Brain (organoid and tissue), 16 donors: ENCODE measurements at places on chromosomes 4 and X. TPM values are rescaled to one million over a fixed set of nuclear protein-coding genes. Genes with fewer than 3 reads are reported as not detected.

DNA sequence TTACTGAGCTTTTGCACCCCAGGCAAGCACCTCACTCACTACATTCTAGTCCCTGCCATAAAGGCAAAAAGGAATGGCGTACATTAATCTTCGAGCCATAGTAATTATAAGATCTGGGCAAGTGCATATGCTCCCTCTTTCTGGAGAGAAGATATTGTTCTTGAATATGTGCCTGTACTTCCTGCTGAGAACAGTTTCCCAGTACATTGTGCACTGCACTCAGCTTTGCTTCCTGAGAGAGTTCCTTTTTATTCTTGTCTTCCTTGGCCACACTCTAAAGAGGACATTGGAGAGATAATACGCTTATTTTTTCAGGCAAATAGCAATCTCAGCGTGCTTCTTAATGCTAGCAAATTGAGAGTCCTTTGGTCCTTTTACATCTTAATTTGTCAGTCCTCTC is 909.0 kb upstream of the PCDH10 start:
- DNase-seq: no peak

GRCh38 chr4:29277381-29277780 is 1442.8 kb upstream of the PCDH7 start:
- DNase-seq: no peak

DNA sequence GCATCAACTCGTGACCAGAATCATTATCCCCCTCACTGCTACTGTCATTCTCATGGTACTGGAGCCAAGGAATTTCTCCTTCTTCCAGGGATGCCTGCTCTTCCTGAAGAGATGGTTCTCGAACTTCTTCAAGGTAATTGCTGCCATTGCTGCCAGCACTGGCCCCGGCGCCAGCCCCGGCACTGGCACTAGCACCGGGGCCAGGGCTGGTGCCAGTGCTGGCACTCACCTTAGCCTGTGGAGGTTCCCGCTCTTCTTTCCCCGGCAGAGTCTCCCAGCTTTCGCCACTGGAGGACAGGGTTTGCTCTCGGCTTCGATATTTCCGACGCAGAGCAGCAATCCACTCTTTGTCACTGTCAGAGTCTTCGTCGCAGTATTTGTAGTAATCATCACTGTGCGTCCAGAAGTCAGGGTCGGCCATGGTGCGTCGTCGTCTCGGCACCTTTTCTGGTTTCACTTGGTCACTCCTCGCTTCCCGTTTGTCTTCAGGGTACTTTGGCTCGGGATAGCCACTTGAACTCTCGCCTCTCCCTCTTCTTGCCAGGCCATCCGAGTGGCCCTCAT is 3.4 kb downstream of the PJA1 start:
- no peak for DNase-seq

DNA sequence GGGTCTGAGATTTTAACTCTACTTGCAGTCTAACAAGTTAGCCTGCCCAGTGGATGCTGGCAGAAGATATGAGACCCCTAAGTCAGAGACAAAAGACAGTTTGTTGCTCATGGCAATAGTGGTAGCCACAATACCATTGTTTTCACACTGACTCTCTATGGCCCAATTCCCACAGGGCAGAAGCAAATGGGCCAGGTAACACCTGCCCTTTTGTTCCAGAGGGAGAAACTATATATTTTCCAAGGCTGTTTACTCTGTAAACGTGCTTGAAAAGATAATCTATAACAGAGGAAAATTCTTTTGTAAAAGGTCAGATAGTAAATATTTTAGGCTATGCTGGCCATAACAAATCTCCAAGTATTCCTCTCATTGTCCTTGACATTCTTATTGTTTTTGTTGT is 57.2 kb upstream of the NPNT start:
- no peak for DNase-seq

The TIGD2 gene
- 3.1 TPM for polyA plus RNA-seq

DNA sequence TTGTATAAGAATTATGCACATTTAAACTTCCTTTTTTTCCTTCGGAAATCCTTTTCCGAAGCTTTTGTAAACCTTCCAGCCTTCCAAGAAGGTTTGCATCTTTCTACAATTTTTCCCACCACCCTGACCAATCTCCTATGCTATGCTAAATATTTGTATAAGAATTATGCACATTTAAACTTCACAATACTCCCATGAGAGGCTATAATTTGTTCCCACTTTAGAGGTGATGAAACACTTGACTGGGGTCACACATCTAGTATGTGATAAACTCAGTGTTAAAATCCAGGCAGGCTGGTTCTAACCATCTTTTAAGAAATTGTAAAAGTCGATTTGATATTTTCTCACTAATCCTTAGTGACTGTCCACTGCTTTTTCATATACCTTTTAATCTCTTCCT is 22.1 kb downstream of the NUDT6 start:
- DNase-seq: no peak

The DDIT4L gene
- 1.5 TPM for polyA plus RNA-seq

DNA sequence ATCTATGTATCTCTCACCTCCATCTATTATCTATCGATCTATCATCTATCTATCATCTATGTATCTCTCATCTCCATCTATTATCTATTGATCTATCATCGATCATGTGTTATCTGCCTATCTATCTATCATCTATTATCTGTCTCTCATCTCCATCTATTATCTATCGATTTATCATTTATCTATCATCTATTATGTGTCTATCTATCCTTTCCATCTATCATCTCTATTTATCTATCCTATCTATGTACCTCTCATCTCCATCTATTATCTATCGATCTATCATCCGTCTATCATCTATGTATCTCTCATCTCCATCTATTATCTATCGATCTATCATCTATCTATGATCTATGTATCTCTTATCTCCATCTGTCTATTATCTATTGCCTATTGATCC is 188.1 kb downstream of the ASMT start:
- DNase-seq: no peak

The CD38 gene
- 1.1 TPM for polyA plus RNA-seq

The ADGRG4 gene
- polyA plus RNA-seq: not detected

The GALNTL6 gene
- 0.12 TPM for polyA plus RNA-seq

GRCh38 chr4:13548059-13548983 is 4.0 kb upstream of the NKX3-2 start:
- DNase-seq: no peak

GRCh38 chr4:15488136-15488535 is 18.5 kb downstream of the CC2D2A start:
- DNase-seq: no peak

The MAGEB18 gene
- not detected for polyA plus RNA-seq

DNA sequence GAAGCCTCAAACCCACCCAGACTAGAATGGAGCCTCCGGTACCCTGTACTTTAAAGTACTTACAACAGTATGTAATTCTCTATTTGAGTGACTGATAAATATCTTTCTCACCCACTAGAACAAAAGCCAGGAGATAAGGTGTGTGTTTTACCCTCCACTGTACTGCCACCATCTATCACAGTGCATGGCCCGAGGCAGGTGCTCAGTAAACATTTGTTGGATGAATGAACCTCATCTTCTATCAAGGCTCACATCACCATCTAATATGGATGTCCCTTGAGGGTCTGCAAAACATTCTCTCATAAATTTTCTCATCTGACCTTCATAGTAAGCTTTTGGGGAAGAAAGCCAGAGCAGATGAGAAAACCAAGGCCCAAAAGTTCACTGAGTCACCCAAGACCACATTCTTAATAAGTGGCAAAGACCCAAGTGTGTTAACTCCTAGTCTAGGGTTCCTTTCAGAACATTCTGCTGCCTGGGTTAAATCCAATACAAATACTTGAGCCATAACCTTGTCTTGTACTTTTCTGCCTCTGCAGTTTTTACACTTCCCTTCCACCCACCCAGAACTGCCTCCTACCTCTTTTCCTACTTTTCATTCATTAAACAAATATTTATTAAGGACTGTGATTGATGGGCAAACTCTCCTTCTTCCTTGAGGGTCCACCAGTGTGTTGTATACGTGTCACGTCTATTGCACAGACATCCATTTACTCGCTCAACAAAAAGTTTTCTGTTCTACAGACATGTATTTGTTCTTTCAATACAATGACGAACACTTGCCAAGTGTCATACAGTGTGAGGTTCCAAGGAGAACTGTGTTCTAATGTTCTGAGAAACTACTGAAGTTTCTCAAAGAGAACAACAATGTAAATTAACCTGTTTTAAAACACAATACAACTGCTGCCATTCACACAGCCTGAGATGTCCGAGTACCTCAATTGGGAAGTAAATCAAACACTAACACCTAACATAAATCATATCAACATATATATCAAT is 35.7 kb downstream of the APBB2 start:
- DNase-seq: no peak

GRCh38 chrX:7146703-7147412 is 654 bp upstream of the STS start:
- no peak for DNase-seq

GRCh38 chr4:135508006-135508714 is 1306.6 kb upstream of the PABPC4L start:
- no peak for DNase-seq

The TRO gene
- polyA plus RNA-seq: 34.6 TPM

The RHOXF2B gene
- not detected for polyA plus RNA-seq

GRCh38 chr4:8393593-8394038 is 46.9 kb downstream of the ACOX3 start:
- DNase-seq: peak; percentile 80

GRCh38 chr4:76523593-76523992 is 88.6 kb downstream of the SHROOM3 start:
- no peak for DNase-seq

DNA sequence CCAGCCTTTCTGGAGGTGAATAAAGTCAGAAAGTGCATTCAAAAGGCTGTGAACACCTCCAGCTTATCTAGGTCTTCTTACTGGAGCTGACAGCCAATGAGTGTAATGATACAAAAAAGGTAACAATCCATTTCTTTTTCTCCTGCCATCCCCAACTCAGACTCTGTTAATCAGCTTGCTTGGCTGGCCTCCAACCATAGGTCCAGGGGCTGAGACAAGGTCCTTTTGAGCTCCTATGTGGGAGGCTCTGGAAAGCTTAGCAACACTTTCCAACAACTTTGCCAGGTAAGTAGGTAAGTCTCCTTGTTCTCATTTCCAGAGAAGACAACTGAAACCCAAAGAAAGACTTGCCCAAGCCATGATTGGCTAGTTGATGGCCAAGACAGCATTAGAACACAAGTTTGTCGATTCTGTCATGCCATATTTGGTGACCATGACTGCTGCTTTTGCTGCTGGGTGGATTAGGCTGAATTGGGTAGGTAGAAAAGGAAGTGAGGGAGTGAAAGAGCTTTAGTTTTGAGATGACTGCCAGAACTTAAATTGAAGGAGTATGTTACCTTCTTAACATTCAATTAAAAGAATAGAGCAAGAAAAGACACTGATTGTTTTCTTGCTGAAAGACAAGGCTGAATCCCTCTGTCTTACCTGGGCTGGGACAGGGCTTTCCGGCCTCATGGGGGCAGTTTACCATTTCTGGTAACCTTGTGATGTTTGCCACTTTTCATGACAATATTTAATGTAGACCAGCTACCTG is 22.8 kb downstream of the VSIG4 start:
- DNase-seq: no peak

DNA sequence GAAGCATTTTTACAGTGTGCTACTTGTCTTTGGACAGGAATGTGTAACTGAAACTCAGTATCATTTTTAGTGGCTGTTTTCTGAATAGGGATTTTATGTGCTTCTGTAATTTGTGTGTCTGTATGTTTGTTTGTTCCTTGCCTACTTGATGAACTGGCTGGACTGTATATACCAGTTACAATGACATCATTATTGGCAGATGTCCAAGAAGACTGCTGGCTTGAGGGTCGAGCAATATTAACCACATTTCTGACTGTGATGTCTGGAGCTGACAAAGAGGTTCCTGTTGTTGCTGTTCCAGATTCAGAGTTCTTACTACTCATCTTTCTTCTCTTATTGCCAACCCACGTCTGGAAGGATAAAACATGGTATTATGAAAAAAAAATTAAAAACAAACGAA is 33.0 kb downstream of the HDX start:
- peak; percentile 3 for DNase-seq

- DNase-seq: no peak
These were observed 1634.6 kb upstream of the AGA start for GRCh38 chr4:179076865-179077264.

DNA sequence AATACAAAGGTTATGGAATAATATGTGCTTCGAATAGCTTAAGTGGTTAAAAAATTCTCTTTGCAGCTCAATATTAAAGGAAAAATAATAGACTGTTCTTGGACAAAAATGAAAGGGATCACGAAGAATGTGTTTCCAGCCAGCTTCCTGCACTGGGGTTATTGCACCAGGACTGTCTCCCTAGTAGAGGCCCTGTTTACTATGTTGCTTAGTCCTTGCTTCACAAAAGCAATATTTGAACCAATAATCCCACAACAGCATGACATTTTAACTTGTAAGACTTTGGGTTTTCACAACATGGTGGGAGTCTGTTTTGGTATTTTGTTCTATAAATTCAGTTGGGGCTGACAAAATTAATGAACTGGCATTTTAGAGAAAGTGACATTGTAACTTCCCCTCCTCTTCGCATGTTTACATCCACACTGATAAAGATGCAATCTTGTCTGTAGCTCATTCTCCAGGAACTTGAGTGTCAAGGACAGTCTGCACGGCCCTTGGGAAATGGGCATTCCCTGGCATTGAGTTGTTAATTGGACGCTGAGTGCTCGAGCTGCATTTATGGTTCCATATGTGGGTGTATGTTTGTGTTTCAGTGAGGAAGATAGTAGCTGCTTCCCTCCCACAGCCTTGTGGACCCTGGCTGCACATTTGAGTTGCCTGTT is 39.0 kb downstream of the SHROOM2 start:
- no peak for DNase-seq

GRCh38 chr4:151143811-151144210 is 44.4 kb downstream of the RPS3A start:
- DNase-seq: peak; percentile 69

GRCh38 chrX:115652221-115652620 is 91.2 kb downstream of the PLS3 start:
- no peak for DNase-seq

GRCh38 chrX:47662144-47662657 is 3.2 kb upstream of the UXT start:
- DNase-seq: no peak

GRCh38 chrX:16333453-16333852 is 166.2 kb downstream of the MAGEB17 start:
- no peak for DNase-seq

GRCh38 chrX:20059467-20060128 is 57.1 kb downstream of the MAP7D2 start:
- DNase-seq: no peak
